ENCODE measurements at places on chromosomes 7 and 10.

DNA sequence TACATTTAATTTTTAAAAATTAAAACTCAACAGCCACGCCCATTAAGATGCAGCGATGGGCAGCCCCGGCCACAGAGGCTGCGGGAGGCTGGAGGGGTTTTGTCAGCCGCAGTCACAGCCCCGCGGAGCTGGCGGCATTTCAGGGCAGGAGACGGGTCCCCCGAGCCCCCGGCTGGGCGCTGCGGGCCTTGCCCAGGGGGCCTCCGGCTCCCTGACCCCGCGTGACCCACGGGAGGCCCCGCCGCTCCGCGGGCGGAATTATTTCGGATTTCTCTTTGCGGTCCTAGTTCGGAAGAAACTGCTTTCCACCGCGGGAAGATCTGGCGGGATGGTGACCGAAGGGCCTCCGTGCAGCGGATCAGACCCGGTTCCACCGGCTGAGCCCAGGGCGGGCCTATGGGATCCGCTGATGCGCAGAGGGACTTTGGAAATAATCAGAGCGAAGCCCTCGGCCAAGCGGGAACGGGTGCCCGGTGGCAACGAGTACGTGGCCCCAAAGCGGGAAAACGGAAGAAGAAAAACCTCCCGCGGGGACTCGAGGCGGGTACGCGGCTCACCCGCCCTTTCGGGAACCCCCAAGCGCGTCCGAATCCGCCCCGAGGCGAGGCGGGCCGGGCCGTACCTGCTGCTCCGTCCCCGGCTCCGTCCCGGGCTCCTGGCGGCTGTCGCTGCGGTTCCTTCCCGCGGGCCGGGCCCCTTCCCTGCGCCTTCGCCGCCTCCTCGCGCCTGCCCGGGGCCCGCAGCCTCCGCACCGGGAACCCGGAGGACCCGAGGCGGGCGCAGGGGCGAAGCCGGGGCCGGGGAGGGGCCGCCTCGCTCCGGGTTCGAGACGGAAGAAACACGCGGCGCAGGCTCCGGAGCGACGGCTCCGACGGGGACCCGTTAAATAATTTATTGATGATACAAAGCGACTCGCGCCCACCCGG, 1.7 kb downstream of the NKX6-2 start:
- DNase-seq: no peak

GRCh38 chr10:117139581-117140524, 1.8 kb upstream of the VAX1 start:
- DNase-seq: no peak

DNA sequence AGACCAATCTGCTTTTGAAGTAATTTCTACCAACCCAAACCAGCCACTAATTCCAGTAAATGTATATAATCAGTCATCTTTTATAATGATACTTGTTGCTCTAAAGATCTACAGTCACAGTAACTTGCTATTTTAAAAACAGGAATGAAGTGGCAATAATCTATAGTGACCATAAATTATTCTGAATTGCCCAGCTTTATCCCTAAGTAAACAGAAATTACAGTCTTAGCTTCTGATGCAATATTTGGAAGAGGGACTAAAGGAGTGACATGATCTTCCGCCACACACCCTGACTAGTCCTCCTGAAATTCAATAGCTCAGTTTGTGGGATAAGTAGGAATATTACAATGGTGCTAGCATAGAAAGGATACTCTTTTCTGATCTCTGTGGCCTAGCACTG, 96.1 kb downstream of the ATE1 start:
- DNase-seq: no peak

GRCh38 chr7:83852136-83852535, 203.2 kb upstream of the SEMA3E start:
- peak; percentile 15 for DNase-seq

- no peak for DNase-seq
Observed at GRCh38 chr7:41885078-41885477, 182.2 kb upstream of the INHBA start.

DNA sequence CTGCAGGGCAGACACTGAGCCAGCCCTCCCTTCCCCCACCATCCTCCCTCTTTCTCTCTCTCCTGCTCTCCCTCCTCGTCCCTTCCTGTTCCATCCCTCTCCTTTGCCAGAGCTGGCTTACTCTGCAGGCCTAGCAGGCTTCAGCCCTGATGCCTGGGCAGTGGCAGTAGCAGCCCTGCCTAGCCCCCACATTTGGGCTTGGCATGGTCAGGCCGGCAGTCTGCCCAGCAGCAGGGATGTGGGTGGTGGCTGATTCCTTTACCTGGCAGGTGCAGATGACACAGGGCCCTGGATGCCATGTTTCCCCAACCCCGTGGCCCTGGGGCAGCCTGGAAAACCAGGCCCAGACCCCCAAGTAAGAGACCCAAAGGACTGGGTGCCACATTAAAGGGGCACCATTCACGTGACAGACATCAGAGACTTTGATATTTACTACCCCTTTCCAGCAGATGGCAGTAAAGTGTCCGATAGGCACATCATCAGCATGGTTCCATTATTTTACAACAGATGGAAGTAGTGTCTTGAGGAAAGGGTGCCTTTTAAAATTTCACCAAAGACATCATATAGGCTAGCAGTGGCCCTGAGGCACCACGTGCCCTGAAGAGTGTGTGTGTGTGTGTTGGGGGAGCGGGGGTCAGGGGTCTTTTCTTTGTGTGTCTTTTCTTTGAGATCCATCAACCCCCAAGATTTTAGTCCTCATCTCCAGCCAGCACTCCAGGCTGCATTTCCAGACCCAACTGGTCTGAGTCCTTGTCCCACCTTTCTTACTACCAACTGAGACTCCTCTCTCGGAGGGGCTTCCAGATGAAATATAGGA, 5.9 kb downstream of the KCP start:
- DNase-seq: no peak

DNA sequence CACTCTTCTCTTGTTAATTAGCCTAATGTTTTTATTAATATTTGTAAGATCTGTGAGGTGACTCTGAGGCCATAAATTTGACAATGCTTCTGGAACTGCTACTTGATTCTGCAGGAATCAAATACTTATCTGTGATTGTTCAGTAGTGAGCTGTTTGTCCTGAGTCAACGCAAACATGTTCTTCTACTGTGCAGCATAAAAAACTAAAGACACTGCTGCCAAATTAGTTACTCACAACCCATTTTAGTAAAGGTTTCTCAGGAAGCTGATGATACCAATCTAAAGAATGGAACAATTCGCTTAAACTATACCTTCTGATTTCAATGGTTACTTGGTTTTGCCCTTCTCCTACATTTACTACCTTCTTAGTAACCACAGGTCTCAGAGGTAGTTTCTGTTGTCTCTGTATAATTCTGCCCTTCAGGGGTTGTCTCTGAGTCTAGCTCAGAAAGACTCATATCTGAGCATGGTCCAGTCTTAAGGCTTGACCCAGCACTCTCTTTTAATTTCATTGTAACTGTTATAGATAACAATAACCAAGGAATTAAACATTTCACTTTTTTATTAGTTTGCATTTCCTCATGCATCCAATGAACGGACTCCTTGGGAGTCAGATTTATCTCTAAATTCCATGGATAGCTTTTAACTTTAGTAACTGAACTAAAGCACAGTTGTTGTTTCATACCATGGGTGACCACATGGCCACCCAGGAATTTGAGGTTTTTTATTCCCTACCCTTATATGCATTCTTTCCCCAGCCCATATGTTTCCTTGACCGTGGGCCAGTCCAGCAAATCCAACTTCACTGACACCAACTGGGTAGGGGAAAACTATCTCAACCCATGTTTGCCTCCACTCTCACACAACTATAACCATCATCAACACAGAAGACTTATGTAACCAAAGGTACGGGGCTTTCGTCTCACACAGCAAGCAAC, 309.5 kb upstream of the TEX47 start:
- no peak for DNase-seq

DNA sequence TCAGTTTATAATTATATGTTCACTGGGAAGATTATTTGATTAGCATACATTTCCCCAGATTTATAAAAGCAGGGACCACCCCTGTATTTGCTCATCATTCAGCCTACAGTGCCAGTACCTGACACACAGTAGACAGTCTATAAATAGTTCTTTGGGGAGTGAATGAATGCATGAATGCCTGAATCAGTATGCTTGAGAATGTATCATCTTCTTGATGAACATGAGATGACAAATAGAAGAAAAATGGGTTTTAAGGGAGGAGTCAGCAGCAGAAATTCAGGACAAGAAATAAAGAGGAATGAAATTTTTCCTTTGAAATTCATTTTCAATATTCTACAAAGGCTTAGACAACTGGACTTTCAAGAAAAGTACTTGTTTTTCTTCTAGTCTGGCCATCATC, 295.8 kb upstream of the LRRTM3 start:
- DNase-seq: no peak

DNA sequence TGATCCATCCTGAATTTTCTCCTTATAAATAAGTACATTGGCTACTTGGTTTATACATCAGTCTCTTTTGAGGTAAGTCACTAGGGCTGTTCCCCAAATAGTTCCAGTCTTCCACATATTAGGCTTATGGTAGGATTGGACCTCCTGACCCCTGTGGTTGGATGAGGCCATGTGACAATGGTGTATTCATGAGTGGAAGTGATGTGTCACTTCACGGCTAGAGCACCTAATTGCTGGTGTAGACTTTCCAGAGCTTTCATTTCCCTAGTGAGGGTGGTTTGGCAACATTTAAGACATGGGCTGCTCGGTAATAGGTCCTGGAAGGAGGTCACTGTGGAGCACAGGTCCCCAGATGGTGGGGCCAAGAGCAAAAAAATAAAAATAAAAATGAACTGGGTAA, 141.2 kb upstream of the ABCB5 start:
- DNase-seq: no peak

GRCh38 chr10:100730725-100731406, 14.5 kb upstream of the PAX2 start:
- peak; percentile 89 for DNase-seq

- peak; percentile 19 for DNase-seq
Observed at GRCh38 chr7:98165827-98166667, 45.2 kb upstream of the BHLHA15 start.

DNA sequence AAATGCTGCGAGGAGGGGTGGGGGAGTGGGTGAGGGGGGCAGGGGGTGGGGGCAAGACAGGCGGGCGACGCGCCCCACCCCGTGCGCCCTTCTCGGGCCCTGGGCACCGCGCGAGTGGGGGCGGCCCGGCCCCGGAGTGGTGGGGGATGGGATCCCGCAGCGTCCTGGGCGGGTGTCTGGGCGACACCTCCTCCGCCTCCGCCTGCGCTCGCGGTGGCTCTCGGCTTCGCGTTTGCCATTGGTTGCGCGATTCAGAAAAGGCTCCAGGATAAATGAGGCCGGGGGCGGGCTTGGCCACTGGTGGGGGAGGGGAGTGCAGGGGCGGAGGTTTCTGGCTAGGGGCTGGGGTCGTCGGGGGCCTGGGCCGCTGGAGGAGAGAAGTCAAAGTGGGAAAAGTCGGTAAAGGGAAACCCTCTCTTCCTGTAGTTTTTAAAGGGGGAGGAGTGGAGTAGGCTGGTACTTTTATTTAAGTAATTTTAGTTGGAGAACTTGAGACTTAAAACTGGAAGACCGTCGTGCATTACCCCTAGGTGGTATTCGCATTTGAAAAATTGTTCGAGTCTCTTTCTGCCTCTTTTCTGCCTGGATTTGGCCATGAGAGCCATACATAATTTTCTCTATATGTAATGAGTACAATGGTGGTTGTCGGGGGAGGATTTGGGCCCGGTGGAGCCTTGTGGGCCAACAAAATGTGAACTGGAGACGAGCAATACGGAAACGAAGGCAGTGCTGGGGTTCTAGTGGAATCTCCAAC, 992 bp upstream of the IGF2BP3 start:
- peak; percentile 90 for DNase-seq

DNA sequence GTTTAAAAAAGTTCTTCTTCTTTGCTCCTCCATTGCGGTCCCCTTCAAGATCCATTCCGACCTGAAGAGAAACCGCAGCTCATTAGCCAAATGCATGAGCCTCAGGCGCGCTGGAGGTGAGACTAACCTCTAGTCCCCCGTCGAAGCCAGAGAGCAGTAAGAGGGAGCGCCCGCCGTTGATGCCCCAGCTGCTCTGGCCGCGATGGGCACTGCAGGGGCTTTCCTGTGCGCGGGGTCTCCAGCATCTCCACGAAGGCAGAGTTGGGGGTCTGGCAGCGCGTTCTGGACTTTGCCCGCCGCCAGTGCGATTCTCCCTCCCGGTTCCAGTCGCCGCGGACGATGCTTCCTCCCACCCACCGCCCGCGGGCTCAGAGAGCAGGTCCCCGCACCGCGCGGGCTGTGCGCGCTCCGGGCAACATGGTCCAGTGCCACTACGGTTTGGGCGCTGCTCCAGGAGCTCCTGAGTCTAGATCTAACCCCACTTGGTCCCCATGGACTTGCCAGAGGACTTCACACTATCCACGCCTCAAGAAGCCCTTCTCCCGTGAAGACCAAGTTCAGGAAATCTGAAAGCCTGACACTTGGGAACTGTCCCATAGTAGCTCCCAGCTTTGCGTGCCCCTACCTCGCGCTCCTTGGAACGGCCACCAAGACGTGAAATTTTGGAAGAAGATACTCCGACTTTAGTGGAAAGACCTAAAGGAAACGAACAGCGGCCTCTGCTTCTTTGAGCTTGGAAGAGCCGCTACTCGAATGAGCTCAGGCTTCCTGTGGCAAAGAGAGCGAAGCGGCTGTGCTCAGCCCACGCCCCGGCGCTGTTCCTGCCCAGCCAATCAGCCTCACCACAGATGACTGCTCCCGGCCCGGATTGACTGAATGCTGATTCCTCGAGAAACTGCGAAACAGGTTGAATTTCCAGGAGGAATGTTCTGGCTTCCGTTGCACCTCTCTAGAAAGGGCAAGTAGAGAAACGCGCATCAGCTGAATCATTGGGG, at the start of gene ABCB1:
TSS of gene ABCB1 (minus strand) at position 755 of the 995 bp plus-strand sequence. CDS start at position 55, 700 bp downstream.
- peak; percentile 58 for DNase-seq

- no peak for DNase-seq
Observed at GRCh38 chr7:8249121-8249520, 12.8 kb downstream of the ICA1 start.

- DNase-seq: no peak
Observed at GRCh38 chr10:66695046-66695445, 230.8 kb upstream of the LRRTM3 start.

DNA sequence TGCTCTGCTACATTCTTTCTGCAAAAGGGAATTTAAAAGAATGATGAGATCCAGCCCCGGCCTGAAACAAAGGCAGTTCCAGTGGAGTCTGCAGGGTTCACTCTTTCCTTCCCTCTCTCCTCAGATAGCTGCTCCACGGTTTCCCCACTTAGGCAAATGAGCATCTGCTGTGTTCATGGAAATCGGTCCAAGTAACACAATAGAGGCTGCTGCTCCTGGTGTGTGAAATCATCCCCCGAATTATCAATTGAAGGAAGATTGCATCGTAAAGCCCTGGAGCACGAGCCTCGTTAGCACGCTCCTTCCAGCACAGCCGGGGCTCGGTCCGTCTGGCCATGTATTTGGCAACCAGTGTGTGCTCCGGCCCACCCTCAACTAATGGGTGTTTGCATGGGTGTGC, 108.3 kb upstream of the DPP6 start:
- no peak for DNase-seq

- no peak for DNase-seq
Observed at GRCh38 chr7:93442478-93443224, 131.9 kb downstream of the CALCR start.

GRCh38 chr10:103583871-103584215, 90.3 kb downstream of the NEURL1 start:
- DNase-seq: no peak

- DNase-seq: no peak
Observed at GRCh38 chr7:50504646-50505546, 54.7 kb upstream of the FIGNL1 start.

All from renal pelvis (tissue), 12 donors.